ENCODE measurements at places on chromosomes 1 and 21. TPM values are rescaled to one million over a fixed set of nuclear protein-coding genes. Genes with fewer than 3 reads are reported as not detected.

The LHX8 gene
- not detected for total RNA-seq

The FALEC gene
- total RNA-seq = not detected

The MAP10 gene
- 1.5 TPM for total RNA-seq

The CD1B gene
- total RNA-seq = not detected

The BATF3 gene
- 2.1 TPM for total RNA-seq

The USH2A gene
- total RNA-seq = 1.9 TPM

The LCE2C gene
- not detected for total RNA-seq

The OMA1 gene
- 33.0 TPM for total RNA-seq

DNA sequence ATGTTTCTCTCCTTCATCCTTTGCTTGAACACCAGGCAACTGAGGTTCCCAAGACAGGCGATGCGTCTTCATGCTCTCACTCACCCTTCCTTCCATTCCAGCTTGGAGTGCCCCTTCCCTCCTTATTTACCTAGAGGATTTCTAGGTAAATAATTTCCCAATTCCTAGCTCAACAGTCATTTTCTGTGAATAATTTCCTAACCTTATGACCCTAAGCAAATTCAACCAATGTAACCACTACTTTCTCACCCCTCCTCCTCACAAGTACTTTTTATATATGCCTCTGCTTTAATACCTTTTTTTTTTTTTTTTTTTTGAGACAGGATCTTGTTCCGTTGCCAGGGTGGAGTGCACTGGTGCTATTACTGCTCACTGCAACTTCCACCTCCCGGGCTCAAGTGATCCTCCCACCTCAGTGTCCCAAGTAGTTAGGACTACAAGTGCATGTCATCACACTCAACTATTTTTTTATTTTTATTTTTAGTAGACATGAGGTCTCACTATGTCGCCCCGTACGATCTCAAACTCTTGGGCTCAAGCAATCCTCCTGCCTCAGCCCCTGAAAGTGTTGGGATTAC lies 86.7 kb downstream of the USP24 start:
- H3K36me3 ChIP-seq = peaks cover 94% of the 10 kb centered on the region
- H3K4me3 ChIP-seq = no peak overlapping the region
- no peak for DNase-seq
- no peaks in the 10 kb centered on the region for H3K27me3 ChIP-seq
- no peaks in the 10 kb centered on the region for H3K4me1 ChIP-seq
- H3K27ac ChIP-seq = no peak overlapping the region

DNA sequence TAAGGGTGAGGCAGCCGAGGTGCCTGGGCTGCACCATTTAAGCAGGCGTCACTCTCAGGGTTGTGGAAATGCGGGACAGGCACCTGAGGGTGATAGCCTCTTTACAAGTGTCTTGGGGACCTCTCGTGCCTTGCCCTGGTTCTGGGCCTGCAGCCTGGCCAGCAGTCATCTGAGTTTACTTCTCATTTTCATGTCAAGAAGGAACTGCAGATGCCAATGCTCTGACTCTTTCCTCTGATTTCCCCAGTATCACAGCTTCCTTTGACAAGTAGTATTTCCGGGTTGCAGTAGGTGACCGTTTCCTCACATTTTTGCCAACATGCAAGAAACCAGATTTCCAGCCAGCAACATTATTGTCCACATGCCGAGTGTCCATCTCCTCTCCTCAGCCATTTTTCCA lies 286.9 kb downstream of the DISC1 start:
- H3K27me3 ChIP-seq = no peaks in the 10 kb centered on the region
- DNase-seq = no peak
- no peaks in the 10 kb centered on the region for H3K36me3 ChIP-seq

DNA sequence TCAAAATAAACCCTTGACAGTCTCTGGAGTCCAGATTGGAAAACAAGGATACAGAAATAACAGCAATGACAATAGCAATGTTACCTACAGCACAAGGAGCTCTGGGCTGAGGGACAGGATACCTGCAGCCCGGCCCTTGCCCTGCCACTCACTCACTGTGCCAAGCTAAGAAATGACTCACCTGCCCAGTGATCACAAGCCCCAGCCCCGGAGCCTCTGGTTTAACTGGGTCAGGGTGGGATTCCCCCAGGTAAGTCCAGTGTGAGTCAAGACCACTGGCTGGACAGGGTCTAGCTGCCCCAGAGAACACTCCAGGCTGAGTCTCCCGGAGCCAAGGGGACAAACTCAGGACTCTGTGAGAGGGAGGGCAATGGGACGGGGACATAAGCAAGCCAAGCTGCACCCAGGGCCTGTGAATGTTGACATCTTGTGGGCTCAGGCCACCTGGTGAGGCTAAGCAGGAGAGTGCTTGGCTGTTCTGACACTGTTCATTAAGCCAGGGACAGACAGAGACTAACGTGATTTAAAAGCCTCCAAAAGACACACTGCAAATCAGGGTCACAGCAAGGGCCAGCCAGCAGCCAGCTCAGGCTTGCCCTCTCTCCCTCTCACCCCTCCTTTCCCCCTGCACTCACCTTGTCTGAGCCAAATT lies 64.1 kb downstream of the MIS18A start:
- no peak overlapping the region for H3K27ac ChIP-seq
- H3K36me3 ChIP-seq = no peaks in the 10 kb centered on the region
- H3K27me3 ChIP-seq = no peaks in the 10 kb centered on the region
- no peak for DNase-seq
- no peaks in the 10 kb centered on the region for H3K4me1 ChIP-seq

DNA sequence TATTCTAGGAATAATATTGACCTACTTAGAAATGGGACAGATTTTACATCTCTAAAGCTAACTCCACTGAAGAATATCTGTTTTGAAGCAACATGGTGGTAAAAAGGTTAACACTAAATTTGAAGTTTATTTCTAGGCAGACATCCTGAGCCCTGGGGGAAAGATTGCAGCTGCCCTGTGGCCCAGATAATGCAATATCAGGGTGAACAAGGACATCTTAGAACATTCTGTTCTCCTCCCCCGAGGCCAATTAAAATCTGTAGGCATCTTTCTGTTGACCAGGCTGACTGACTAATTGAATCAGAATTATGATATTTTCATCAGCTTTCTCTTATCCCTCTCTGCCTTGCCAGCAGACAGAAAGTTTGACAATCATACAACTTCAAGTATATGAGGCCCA lies 149.8 kb upstream of the DUSP10 start:
- peaks cover 9% of the 10 kb centered on the region for H3K4me1 ChIP-seq
- no peaks in the 10 kb centered on the region for H3K36me3 ChIP-seq
- DNase-seq = peak; percentile 88
- H3K27me3 ChIP-seq = no peaks in the 10 kb centered on the region

- no peaks in the 10 kb centered on the region for H3K4me1 ChIP-seq
- H3K27me3 ChIP-seq = no peaks in the 10 kb centered on the region
- H3K36me3 ChIP-seq = no peaks in the 10 kb centered on the region
- H3K27ac ChIP-seq = no peak overlapping the region
- DNase-seq = no peak
- H3K4me3 ChIP-seq = no peak overlapping the region
Observed at GRCh38 chr1:247740721-247741120, 2.3 kb downstream of the OR14K1 start.

DNA sequence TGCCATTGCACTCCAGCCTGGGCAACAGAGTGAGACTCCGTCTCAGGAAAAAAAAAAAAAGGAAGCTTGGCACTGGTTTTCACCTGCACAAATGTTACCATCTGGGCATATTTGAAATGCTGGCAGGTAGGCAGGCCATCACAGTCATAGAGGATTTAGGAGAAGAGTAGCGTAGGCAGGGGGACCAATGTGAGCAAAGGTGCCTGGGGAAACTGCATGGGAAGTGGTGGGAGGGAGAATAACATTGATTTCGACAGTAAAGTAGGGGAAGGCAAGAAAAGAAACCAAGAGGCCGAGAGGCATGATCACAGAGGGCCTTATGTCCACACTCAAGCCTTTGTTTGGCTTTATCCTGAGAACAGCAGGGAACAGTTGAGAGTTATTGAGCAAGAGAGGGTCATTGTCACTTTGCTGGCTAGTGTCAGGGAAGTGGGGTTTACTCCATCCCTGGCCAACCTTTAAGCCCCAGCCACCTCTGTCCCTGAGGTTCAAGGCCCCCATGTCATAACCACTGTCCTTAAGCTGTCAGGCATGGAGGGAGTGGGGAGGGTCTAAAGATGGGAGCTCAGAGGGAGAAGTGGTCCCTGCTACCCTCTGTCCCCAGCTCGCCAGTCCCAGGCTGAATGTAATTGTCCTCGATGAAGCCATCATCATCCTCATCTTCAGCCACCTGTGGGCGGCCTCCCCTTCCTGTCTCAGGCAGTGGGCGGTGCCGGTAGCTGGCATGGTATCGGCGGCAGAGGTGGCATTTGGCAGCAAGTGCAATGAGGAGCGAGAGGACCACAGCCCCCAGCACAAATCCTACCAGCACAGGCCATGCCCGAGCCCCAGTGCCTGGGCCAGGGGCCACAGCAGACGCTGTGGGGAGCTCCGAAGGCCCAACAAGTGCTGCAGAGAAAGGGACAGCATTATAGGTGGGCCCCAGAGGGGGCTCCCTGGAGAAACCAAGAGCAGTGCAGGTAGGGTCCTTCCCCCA lies 2.9 kb downstream of the C1orf210 start:
- no peak overlapping the region for H3K27ac ChIP-seq
- H3K36me3 ChIP-seq = no peaks in the 10 kb centered on the region
- DNase-seq = no peak

- H3K36me3 ChIP-seq = no peaks in the 10 kb centered on the region
- H3K4me3 ChIP-seq = no peak overlapping the region
- no peak for DNase-seq
- no peaks in the 10 kb centered on the region for H3K27me3 ChIP-seq
- no peak overlapping the region for H3K27ac ChIP-seq
Observed at GRCh38 chr21:41483415-41483814, 24.5 kb downstream of the TMPRSS2 start.

DNA sequence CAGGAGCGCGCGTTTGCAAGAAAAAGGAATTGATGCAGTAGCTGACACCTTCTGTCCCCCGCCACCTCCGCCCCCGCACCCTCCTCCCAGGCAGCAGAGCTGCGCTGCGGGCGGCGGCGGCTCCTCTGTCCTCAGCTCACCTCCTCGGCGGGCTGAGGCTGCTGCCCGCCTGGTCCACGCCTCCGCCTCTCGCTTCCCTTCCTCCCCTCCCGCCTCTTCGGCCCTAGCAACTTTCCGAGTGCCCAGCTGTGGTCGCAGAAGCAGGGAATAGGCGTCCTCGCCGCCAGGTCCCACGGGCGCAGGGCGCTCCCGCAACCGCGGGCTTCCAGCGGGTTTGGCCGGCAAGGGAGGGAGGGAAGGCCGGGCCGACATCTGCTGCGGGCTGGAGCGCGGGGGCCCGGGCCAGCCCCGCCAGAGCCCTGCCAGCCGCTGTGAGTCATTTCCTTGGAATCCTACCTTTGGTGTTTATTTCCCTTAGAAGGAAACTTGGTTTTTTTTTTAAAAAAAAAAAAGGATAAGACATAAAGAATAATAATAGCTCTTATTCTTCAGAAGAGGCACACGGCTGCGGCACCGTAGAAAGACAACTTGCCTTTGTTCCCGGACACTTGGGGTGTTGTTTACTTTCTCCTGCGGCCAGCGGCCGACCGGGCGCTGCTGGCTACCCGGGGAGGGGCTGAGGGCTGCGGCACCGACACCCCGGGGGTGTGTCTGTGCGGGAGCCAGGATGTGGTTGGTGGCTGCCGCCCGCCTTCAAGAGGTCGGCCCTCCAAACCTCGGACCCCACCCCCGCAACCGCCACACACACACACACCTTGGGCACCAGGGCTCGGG lies 1.1 kb downstream of the SERTAD4 start:
- H3K4me1 ChIP-seq = peaks cover 71% of the 10 kb centered on the region
- peak; percentile 91 for DNase-seq
- peak overlapping the region; percentile 82 for H3K4me3 ChIP-seq

GRCh38 chr21:45989355-45990048 lies 7.9 kb downstream of the COL6A1 start:
- no peaks in the 10 kb centered on the region for H3K27me3 ChIP-seq
- DNase-seq = no peak
- peaks cover 93% of the 10 kb centered on the region for H3K36me3 ChIP-seq
- peaks cover 11% of the 10 kb centered on the region for H3K4me1 ChIP-seq
- H3K27ac ChIP-seq = peak overlapping the region; percentile 85

DNA sequence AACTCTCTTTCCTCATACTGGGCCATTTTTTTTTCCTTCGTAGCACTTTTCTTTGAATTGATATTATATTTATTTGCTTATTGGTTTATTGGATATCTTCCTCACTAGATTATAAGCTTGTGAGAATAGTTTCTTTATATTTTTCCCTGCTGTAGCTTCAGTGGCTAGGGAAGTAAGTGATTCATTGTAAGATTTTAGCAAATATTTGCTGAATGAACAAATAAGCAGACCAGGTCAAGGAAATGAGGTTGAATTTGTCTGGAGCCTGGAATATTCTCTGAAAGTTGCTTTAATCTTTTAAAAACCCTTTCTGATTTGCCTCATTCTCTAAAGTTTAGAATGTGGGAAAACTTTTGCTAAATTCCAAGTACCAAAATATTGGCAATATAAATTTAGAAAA lies 80.2 kb downstream of the RABGAP1L start:
- no peak overlapping the region for H3K4me3 ChIP-seq
- no peaks in the 10 kb centered on the region for H3K27me3 ChIP-seq
- peaks cover 6% of the 10 kb centered on the region for H3K4me1 ChIP-seq
- no peak overlapping the region for H3K27ac ChIP-seq
- H3K36me3 ChIP-seq = no peaks in the 10 kb centered on the region

GRCh38 chr1:6859415-6860343 lies 74.4 kb downstream of the CAMTA1 start:
- peaks cover 22% of the 10 kb centered on the region for H3K4me1 ChIP-seq
- no peak overlapping the region for H3K4me3 ChIP-seq
- no peaks in the 10 kb centered on the region for H3K36me3 ChIP-seq
- DNase-seq = no peak

GRCh38 chr1:246151796-246152434 lies 355.2 kb downstream of the SMYD3 start:
- no peak overlapping the region for H3K4me3 ChIP-seq
- no peaks in the 10 kb centered on the region for H3K4me1 ChIP-seq
- no peaks in the 10 kb centered on the region for H3K27me3 ChIP-seq
- H3K27ac ChIP-seq = no peak overlapping the region
- no peak for DNase-seq

- no peak for DNase-seq
- H3K27me3 ChIP-seq = no peaks in the 10 kb centered on the region
- H3K4me3 ChIP-seq = no peak overlapping the region
- no peaks in the 10 kb centered on the region for H3K36me3 ChIP-seq
- no peak overlapping the region for H3K27ac ChIP-seq
- no peaks in the 10 kb centered on the region for H3K4me1 ChIP-seq
Observed at GRCh38 chr1:151803164-151803563, 2.1 kb downstream of the LINGO4 start.

DNA sequence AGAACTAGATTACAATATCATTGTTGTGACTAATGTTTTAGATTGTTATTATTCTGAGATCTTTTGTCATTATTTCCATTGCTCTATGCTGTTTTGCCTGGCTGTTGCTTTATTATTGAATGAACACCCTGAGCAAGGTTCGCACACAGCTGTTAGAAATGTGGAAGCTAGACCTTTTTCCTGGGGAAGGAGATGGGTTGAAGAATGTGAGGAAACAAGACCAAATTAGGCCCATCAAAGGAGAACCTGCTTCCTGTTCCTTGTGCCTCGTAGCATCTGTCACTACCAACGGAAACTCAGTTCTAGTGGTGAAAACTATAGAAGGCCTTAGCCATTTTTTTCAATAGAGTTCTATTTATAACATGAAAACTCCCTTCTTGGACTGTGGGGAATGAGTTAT lies 68.7 kb downstream of the RGL1 start:
- H3K4me3 ChIP-seq = no peak overlapping the region
- no peaks in the 10 kb centered on the region for H3K27me3 ChIP-seq
- no peak for DNase-seq
- H3K27ac ChIP-seq = peak overlapping the region; percentile 1

GRCh38 chr1:96992871-96993270 lies 271.3 kb downstream of the PTBP2 start:
- H3K27ac ChIP-seq = no peak overlapping the region
- H3K36me3 ChIP-seq = no peaks in the 10 kb centered on the region
- no peak overlapping the region for H3K4me3 ChIP-seq
- DNase-seq = no peak
- H3K4me1 ChIP-seq = no peaks in the 10 kb centered on the region
- H3K27me3 ChIP-seq = no peaks in the 10 kb centered on the region

Measured in esophagus muscularis mucosa (tissue), 4 donors.